AG09319 (cell line): ENCODE measurements at places on chromosomes 7 and 10.

- DNase-seq: no peak
Measured at GRCh38 chr10:81920213-81920829, 45.3 kb downstream of the NRG3 start.

DNA sequence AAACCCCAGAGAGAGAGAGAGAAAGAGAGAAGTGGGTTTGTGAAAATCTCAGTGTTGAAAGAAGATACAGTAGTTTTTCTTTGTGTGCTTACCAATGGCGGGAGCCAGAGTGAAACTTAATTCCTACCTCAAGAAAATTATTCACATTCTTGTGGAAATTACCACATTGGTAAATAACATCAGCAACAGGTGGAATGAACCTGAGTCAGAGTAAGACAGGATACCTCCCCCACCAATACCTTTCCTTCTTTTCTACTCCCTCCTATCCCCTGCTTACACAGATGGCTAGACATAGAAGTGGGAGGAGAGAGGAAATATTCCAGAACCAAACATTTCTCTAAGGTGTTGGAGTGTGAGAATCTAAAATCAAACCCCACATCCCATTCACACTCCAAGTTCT is 793.9 kb downstream of the SORCS3 start:
- DNase-seq: no peak

DNA sequence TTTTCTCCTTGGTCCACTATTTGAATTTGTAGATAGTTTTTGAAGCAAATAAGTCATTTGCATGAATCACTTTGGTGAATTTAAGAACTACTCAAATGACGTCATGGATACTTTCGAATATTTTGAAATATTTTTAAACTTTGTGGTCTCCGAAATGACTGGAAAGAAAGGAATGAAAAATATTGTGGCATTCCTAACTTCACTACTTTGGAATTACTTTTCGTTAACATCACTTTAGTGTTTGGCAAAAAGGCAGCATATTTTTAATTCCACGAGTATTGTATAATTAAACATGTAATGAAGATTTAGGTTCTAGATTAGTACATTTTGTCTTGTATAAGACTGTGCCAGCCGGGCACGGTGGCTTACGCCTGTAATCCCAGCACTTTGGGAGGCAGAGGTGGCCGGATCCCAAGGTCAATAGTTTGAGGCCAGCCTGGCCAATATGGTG is 35.3 kb upstream of the ZRANB1 start:
- peak; percentile 52 for DNase-seq

- no peak for DNase-seq
Measured at GRCh38 chr10:128981881-128982615, 485.0 kb upstream of the MGMT start.

DNA sequence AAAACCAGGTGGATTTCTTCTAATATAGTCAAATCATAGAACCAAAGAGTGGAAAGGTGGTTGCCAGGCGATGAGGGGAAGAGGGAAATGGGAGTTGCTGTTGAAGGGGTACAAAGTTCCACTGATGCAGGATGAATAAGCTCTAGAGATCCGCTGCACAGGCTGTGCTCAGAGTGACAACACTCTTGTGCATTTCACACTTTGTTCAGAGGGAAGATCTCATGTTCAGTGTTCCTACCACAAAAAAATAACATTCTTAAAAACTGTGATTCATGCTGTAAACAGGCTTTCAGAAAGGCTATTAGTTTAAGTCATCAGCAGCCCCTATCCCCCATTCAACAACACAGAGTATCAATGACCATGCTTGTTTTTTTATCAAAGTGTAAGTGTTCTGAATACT is 213.8 kb downstream of the COBL start:
- no peak for DNase-seq

- no peak for DNase-seq
Measured at GRCh38 chr7:129792721-129793120, 160.0 kb downstream of the UBE2H start.

DNA sequence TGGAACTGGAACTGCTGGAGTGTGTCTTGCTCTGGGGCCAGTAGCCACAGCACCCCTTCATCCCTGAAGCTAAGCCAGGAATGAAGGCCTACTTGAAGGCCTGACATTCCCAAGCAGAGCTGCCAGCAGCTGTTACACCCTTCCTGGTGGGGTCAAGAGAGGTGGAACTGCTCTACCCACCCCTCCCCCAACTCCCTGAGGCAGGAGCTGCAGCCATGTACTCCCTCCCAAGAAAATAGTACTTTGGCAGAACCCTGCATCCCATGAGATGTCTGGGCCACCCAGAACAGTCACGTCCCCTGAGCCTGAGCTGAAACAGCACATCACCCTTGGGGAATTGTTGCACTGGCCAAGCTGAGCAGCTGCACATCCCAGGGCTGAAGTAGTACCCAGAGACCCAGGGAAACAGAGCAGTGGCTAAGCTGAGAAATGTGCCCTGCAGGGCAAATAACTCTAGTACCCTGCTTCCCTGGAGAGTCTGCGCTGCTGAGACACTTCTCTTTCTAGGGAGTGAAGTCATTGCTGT is 63.4 kb upstream of the PLA2G12B start:
- no peak for DNase-seq

- DNase-seq: no peak
Measured at GRCh38 chr10:34809796-34810195, 5.3 kb downstream of the PARD3 start.

DNA sequence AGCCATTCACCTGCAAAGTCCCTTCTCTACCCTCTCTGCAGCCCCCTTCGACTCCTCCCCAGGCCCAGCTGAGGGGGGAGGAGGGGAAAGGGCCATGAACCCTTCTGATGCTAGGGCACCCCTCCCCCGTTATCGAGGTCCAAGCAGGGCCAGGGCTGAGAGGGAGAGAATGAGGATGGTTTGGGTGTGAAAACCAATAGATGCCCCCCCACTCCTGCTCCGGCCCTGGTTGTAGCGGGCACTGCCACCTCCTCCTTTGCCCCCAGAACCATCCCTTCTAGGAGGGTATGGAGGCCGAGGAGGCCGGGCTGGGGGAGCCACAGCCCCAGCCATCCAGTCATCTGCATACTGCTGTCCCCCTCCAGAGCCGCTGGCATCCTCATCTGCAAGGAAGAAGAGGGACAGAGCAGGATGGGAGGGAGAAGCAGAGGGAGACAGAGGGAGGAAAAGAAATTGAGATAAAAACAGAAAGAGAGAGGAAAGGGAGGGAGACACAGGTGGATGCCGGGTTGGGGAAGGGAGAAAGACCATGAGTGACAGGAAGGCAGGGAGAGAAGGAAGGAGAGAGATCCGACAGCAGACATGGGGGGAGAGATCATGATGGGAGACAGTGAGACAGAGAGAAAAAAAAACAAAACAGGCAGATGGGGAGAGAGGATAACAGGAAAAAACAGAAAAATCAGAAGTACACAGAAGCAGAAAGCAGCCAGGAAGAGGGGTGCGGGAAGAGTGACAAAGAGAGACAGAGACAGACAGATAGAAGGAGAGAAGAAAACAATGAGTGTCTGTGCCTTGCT is 1.9 kb upstream of the GAL3ST4 start:
- no peak for DNase-seq

- no peak for DNase-seq
Measured at GRCh38 chr7:66415659-66416265, 210.6 kb downstream of the TPST1 start.

DNA sequence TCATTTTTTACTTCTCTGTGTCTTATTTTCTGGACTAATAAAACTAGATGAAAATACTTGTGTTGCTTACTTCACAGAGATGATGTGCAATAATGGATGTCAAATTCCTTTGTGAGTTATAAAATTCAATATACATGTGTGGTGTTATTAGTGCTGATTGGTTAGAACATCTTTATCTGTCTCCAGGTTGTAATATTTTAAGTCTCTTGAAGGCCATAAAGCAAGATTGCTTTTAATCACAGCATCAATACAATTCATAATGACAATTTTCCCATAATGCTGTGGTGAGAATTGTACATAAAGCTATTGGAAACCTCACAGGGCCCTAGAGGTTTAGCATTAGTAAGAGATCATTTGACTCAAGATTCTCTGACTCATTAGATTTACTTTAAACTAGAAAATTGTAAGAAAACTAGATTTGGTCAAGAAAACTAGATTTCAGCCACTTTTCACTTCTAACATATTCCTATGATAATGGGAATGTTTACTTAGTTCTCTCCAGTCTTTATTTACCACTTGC is 963.7 kb downstream of the REEP3 start:
- DNase-seq: no peak

GRCh38 chr7:35251606-35252310 is 2.1 kb downstream of the TBX20 start:
- no peak for DNase-seq

GRCh38 chr7:102323914-102324195 is 32.4 kb downstream of the SPDYE6 start:
- DNase-seq: no peak

DNA sequence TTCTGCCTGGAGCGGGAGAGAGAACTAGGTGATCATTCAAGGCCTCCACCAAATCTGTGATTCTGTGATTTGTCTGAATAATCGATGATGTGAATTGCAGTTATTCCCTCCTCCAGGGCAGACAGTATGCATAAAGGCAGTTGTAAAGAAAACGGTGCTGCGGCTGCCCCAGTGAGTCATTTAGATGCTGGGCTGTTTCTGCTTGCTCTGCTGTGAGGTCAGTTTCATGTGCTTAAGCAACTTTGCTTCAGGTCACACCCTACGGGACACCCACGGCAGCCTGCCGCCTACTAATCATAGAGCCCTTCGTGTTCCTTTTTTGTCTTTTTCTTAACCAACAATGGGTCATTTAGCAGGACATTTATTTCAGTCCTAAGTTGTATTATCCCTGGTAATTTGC is 158.1 kb upstream of the PITRM1 start:
- no peak for DNase-seq

GRCh38 chr7:5586279-5586962 is 162.8 kb upstream of the TNRC18 start:
- no peak for DNase-seq

DNA sequence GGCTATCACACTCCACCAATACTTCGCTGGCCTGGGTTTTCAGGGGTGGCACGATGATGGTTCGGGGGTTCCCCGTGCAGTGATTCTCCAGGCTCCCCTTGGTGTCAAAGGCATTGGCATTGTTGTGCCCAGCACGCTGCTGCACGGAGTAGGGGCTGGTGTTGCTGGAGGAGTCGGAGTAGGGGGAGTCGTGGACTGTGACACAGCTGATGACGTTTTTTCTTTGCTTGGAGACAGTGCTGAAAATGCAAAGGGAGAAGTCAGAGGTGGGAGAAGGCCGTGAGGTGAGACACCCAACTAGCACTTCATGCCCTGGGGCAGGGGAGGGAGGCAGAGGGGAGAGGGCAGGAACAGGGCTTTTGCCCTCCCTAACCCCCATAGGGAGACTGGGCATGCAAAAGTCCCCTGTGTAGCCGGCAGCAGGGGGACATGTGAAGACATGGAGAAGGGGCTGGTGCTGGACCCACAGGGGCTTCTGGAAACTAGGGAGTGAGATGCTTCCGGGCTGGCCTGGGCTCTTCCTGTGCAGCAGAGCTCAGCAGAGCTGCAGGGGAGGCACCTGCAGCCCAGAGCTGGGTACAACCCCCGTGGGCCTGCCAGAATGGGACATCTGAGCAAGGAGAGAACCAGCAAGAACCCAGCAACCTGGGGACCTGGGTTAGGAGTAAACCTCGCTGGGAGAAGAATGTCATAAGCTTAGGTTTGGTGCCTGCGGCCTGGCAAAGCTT is 60.5 kb downstream of the CLEC2L start:
- DNase-seq: no peak

DNA sequence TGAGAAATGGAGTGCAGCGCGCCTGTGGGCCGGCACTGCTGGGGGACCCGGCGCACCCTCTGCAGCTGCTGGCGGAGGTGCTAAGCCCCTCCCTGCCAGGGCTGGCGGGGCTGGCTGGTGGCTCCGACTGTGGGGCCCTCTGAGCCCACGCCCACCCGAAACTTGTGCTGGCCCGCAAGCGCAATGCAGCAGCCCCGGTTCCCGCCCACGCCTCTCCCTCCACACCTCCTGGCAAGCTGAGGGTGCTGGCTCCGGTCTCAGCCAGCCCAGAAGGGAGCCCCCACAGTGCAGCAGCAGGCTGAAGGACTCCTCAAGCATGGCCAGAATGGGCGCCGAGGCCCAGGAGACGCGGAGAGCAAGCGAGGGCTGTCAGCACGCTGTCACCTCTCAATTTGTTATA is 1063.0 kb upstream of the AUTS2 start:
- no peak for DNase-seq

- no peak for DNase-seq
Measured at GRCh38 chr10:47260505-47261111, 39.4 kb upstream of the GDF10 start.

GRCh38 chr10:113555245-113555644 is 2.4 kb downstream of the HABP2 start:
- no peak for DNase-seq

DNA sequence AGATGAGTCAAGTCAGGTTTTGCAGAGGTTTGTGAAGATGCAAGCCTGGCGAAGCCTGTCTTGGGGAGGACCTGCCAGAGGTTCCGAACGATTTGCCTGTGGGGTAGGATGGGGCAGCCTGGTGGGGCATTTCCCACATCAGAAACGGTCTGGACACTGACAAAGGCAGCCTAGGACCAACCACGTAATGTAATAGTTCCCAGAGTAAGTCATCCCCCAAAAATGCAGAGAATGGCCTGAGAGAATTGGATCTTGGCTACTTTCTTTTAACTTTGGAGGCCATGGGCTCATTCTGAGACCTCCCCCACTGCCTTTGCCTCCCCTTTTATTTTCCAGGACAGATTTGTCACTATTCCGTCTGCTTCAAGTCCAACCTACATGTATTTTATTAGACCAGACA is 168.9 kb upstream of the SH2B2 start:
- no peak for DNase-seq

DNA sequence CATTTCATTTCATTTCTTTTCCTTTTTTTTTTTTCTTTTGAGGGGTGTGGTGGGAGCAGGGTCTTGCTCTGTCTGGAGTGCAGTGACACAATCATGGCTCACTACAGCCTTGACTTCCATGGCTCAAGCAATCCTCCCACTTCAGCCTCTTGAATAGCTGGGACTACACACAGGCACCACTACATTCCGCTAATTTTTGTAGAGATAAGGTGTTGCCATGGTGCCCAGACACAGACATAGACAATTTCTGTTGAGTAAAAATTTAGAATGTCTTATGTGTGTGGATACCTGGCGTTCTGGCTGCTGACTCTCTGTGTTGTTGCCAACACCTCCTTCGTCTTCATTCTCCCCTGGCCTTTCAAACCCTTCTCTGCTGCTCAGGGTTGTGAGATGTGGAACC is 54.0 kb upstream of the PRSS58 start:
- no peak for DNase-seq

DNA sequence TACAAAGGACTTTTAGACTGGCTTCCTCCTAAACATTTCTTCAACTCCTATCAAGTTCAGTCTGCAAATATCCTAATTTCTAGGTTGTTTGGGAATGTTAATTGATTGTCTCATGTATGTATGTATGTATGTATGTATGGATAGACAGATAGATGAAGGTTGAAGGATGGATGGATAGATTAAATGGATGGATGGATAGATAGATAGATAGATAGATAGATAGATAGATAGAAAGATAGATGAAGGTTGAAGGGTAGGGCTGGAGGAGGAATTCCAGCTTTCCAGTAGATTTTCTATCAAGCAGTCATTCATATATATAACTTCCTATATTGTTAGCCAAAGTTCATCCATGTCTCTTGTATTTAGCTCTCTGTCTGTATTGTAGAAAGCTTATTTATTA is 85.8 kb downstream of the KAT6B start:
- no peak for DNase-seq
